ENCODE measurements at places on chromosomes 1 and 21.

DNA sequence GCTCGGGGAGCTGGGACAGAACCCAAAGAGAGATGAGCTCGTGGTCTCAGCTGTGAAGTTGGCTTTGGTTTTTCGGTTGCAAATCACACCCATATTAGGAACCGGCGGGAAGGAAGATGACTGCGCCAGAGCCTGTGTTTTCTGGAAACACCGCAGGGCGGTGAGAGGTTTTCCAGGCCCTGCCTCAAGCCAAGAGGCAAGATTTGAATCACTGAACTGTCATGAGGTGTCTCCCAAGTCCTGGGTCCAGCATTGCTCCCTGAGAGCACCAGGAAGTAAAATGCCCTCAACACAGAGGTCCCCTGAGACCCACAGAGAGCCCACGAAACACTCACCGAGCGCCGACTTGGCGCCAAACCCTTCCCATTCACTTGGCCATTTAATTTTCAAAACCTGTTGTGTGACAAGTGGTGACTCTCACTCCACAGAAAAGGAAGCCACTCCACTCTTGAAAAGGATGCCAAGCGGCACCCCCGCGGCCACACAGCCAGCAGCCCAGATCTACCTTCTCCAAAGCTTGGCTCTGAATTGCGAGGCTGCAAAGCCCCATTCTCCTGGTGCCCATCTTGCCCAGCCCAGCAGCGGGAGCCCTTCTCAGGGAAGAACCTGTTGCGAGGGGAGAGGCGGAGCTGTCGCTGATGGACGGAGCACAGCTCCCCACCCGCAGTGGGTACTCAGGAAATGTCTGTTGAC lies 99.0 kb upstream of the RUNX3 start:
- DNase-seq = no peak

- DNase-seq = peak; percentile 68
Observed at GRCh38 chr1:74771913-74772515, 39.1 kb downstream of the TYW3 start.

DNA sequence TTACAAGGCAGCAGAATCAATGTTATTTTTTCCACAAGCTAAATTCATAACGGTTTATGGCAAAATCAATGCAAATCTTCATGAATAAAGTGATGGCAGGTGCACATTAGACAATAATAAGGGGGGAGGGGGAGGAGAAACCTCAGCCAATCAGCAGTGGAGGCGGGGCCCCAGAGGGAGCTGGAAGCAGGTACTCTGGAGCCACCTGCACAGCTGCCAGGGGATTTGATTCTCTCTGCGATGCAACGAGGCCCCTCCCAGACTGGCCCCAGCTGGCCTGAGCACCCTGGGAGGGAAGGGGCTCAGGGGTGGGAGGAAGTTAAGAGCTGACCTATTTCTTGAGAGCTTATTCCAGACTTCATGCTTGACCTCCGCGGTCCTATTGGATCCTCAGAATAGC lies 127.8 kb upstream of the IGSF21 start:
- peak; percentile 94 for DNase-seq

GRCh38 chr1:27314169-27314568 lies 7.8 kb upstream of the TMEM222 start:
- no peak for DNase-seq

DNA sequence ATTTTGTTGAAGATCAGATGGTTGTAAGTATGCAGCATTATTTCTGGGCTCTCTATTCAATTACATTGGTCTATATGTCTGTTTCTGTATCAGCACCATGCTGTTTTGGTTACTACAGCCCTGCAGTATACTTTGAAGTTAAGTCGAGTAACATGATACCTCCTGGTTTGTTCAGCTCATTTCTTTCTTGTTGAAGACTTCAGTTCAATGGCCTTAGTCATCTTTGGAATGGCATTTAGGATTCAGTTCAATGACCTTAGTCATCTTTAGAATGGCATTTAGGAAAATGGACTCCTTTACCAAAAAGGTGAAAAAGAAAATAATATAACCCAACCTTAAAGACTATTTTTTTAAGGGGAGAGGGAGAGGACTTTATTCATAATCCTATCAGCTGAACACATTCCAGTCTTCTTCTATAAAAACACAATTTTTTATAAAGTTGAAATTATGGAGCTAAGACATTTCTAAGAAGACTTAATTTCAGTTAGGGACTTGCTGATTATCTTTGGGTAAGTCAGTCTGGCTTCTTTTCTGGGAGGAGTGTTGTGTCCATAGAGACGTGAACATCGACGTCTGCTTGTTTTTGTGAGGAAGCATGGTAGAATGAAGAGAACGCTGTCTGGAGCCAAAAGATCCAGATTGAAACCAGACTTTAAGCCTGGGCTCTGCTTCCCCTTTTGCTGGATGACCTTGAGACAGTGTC lies 48.3 kb downstream of the DDR2 start:
- DNase-seq = no peak

- no peak for DNase-seq
Observed at GRCh38 chr1:221823561-221823960, 81.7 kb upstream of the DUSP10 start.

GRCh38 chr1:37807220-37807554 lies 403 bp upstream of the C1orf122 start:
- DNase-seq = no peak

GRCh38 chr1:237879195-237879594 lies 11.5 kb downstream of the ZP4 start:
- DNase-seq = no peak

DNA sequence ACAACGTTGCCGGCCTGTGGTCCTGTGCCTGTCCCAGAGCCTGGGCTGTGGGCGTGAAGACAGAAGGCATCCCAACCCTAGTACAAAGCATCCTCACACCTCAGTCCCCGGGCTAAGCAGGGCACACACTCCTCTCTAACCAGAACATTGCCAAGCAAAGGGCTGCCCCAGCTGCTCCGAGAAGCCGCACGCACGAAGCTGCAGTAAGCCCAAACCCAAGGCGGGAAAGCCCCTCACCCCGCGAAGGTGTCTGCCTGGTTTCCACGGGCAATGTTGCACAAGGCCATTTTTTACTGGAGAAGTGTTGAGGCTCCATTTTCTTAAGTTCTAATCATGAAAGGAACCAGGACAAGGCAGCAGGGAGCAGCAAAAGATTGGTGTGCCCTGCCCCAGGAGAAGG lies 519.0 kb downstream of the NPHP4 start:
- no peak for DNase-seq

DNA sequence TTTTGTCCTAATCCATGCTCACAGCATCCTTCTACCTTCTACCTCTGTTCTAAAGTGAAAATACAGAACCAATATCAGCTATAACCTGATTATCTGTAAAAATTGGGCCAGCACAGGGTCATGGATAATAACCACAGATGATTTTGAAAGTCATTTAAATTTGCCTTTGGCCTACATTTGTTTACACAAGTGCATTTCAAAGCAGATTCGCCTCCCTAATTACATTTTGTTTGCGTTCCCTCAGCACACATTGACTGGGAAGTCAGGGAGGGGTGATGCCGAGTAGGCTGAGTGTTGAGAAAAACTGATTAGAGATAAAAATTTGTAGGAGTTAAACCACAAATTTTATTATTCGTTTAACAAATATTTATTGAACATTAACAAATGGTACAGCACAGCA lies 19.2 kb upstream of the RGS8 start:
- DNase-seq = peak; percentile 96

GRCh38 chr1:65002156-65002507 lies 35.8 kb upstream of the JAK1 start:
- DNase-seq = no peak

- DNase-seq = no peak
Observed at GRCh38 chr1:83670909-83671565, 327.9 kb downstream of the TTLL7 start.

DNA sequence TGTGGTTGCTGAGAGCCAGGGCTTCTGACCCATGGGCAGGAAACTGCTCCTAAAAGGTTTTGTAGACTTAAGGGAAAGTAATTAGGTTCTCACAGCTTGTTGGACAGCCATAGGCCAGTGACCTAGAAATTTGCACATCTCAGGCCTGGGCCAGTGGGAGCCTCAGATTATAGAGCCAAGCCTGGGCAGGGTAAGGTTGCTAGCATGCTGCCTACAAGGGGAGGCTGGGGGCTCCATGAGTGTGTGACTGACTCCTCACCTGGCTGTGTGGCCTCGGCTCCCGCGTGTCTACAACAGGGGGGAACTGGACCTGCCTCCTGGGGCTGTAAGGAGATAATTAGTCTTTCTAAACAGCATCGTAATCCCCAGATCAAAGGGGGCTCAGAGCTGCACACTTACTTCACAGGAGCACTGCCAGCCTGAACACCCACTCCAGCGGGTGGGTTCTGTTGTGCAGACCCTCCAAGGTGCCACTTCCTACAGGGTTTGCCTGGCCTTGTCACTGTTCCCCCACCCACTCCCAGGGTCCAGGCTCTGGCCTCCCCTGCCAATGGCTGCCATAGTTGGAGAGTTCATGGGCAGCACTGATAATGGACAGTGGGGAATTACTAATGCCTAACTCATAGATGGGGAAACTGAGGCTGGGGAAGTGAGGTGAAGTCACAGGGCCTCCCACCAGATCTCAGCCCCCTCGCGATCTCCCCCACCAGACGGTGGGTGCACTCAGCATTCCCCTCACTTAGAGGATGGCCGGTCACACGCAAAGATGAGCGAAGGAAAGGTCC lies 230.4 kb upstream of the TMEM51 start:
- DNase-seq = no peak

GRCh38 chr1:63828322-63829044 lies 54.7 kb downstream of the ROR1 start:
- DNase-seq = no peak

- no peak for DNase-seq
Observed at GRCh38 chr1:208068407-208068806, 157.5 kb upstream of the CD34 start.

- DNase-seq = no peak
Observed at GRCh38 chr1:171292799-171293198, 21.2 kb upstream of the FMO4 start.

DNA sequence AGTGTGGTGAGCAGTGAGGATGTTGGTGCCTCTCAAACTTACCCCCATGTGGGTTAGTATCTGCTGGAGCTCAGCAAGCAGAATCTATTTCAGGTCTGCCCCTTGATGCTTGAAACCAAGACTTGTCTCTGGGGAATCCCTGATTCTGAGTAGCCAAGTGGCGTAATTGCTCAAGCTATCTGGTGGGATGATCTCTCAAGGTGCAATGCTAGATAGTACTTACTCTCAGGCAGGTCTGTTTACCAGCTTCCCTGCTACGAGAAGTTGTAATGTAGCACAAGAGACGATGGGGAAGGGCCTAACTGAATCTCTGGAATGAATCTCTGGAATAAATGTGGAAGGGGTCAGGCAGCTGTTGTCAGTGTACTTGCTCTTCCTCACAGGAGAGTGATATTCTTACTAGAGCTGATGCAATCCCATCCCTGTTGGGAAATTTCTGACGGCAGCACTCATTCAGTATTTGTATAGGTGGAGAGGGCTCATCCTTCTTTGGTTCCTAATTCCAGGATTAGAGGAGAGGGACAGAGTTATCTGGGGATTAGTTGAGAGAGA lies 65.4 kb downstream of the MACF1 start:
- no peak for DNase-seq

- DNase-seq = no peak
Observed at GRCh38 chr1:228148935-228149405, 760 bp upstream of the GJC2 start.

DNA sequence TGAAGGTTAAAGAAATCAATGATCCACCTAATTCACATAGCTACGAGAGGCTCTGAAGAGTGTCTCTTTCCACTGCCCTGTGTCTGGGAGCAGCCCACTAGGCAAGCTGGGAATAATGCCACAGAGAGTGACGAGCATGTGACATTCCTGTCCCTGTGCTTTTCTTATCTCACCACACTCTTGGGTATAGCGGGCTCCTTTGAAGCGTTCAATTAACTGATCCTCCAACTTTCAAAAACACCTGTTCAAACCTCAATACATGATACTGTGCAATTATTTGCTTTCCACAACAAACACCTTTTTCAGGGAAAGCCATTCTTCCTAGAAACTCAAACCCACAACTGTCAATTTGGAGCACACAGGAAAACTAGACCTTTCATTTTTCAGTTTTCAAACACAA lies 43.4 kb downstream of the PLPP3 start:
- no peak for DNase-seq

DNA sequence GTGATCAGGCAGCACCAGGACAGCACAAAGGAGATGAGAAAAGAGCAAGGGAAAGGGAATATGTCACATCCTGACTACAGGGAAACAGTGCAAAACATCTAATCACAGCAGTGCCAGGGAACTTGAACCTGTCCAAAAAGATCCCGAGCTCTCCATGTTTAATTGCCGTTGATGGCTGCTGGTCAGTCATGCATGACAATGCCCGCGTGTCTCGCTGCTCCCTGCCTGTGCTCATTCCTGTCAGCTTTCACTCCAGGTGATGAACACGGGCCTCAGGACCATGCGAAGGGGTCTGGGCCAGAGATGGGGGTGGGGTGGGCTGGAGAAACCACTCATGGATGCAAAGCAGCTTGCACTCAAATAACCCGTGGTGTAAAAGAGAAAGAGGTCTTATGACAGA lies 287.0 kb downstream of the GPATCH2 start:
- peak; percentile 33 for DNase-seq

DNA sequence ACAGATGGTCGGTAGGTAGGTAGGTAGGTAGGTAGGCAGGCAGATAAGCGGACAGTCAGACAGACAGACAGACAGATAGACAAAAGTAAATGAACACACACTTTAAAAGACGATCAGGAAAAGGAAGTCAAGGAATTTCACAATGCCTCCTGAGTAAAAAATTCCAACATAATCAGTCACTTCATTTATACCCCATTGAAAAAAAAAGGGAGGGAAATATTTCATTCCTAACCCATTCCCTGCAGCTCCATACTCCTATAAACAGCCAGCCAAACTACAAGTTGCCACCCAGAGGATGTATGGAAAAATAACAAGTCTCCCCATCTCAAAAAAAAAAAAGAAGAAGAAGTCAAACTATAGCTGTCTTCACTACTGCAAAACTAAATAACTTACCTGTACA lies 43.4 kb downstream of the ZZZ3 start:
- DNase-seq = no peak

DNA sequence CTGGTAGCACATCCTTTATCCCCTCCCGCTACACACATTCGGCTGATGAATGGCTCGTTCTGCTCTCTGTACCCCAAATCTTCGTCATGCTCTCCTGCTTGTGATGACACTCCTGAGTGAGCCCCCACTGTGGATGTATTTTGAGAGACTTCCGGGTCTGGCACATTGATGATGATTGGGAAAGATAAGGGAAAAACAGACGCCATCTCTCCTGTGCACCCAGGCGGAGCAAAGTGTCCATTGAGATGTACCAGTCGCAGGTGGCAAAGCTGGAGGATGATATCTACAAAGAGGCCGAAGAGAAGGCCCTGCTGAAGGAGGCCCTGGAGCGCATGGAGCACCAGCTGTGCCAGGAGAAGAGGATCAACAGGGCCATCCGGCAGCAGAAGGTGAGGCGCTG lies 27.9 kb upstream of the EFHD2 start:
- DNase-seq = no peak

GRCh38 chr1:24294716-24295371 lies 24.3 kb upstream of the GRHL3 start:
- no peak for DNase-seq

Data from NCI-H526 (cell line).